ENCODE measurements at places on chromosomes 13 and 19. TPM values are rescaled to one million over a fixed set of nuclear protein-coding genes. Genes with fewer than 3 reads are reported as not detected.

ANKLE1 gene
- total RNA-seq, result 3.1 TPM

GAPDHS gene
- not detected for total RNA-seq

- no peak for DNase-seq
These were observed 14.8 kb downstream of the CHERP start for GRCh38 chr19:16527334-16527935.

ZNF431 gene
- 21.0 TPM for total RNA-seq

- no peak for DNase-seq
These were observed 9.1 kb upstream of the SERTAD3 start for GRCh38 chr19:40453151-40453735.

ELAVL3 gene
- 212 TPM for total RNA-seq

DNA sequence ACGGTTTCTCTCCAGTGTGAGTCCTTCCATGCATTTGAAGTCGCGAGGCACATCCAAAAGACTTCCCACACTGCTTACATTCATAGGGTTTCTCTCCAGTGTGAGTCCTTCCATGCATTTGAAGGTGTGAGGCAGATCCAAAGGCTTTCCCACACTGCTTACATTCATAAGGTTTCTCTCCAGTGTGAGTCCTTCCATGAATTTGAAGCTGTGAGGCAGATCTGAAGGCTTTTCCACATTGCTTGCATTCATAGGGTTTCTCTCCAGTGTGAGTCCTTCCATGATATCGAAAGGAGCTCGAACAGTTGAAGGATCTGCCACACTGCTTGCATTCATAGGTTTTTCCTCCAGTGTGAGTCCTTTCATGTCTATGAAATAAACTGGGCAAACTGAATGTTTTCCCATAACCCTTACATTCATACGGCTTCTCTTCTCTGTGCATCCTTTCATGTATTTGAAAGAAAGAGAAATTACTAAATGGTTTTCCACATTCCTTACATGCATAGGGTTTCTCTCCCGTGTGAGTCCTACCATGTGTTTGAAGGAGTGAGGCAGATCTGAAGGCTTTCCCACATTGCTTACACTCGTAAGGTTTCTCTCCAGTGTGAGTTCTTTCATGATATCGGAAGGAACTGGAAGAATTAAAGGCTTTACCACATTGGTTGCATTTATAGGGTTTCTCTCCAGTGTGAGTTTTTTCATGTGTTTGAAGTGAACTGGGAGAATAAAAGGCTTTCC, 20.3 kb downstream of the ZNF433 start:
- no peak for DNase-seq

DNA sequence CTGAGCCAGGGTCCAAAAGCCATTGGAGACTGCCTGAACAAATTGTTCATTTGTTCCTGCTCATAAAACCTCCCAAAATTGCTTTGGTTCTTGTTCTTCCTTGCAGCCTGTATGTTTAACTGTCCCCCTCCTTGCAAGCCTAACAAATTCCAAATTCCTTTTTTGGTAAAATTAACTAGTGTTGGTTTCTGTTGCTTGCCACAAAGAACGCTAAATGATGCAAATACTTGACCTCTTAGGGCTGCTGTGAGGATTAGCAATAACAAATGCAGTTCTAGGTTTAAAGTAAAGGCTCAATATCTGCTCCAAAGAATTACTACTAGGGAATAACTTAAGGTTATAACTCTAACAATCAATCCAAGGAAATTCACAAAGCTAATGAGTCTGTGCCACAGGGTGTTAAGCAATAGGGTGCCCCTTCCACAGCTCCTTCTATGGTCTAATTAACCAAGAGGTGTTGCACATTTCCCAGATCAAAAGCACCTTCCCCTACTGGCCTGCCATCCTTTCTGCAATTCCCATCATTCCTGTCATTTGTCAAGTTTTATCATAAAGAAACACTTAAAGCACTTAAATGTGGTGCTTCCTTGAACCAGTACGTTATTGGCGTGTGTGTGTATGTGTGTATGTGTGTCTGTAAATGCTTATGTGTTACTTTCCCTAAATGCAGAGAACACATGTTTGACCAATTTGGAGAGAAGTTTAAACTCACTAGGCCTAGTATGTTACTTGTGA, 110.2 kb downstream of the RAP2A start:
- no peak for DNase-seq

GRCh38 chr19:3818918-3819317, 32.7 kb upstream of the MATK start:
- no peak for DNase-seq
